ENCODE measurements at places on chromosomes 2 and 18. TPM values are rescaled to one million over a fixed set of nuclear protein-coding genes. Genes with fewer than 3 reads are reported as not detected.

DNA sequence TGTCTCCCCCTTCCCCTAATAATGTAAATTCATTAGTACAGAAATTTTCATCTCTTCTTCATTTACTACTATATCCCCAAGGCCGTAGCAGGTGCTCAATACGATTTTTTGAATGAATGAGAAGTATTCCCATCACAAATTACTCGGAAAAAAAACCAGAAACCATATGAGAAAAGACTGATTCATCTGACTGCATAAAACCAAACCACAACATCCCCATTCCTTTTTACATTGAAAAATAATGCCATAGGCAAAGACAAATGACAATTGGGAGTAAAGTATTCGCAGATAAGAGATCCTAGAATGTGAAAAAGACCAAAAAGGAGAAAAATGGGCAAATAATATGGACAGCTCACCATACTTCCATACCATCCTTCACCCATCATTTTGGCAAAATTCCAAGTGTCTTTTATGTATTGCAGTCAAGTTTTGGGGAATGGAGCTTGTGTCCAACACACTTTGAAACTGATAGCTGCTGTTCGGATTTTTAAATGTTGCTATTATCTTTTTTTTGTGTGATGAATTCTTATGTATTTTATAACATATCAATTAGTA, 1.5 kb downstream of the ZC3H8 start:
- peak; percentile 1 for DNase-seq

The HOXD13 gene
- not detected for total RNA-seq

The DUSP11 gene
- 88.9 TPM for total RNA-seq

GRCh38 chr2:84022810-84023431, 436.2 kb downstream of the SUCLG1 start:
- DNase-seq: peak; percentile 56

- DNase-seq: no peak
Observed at GRCh38 chr18:7116792-7117389, 706 bp downstream of the LAMA1 start.

The MSTN gene
- not detected for total RNA-seq

The C2orf66 gene
- 0.14 TPM for total RNA-seq

GRCh38 chr18:8515142-8515865, 93.9 kb upstream of the RAB12 start:
- DNase-seq: no peak

The FARSB gene
- total RNA-seq: 55.5 TPM

The MREG gene
- total RNA-seq: 23.5 TPM

DNA sequence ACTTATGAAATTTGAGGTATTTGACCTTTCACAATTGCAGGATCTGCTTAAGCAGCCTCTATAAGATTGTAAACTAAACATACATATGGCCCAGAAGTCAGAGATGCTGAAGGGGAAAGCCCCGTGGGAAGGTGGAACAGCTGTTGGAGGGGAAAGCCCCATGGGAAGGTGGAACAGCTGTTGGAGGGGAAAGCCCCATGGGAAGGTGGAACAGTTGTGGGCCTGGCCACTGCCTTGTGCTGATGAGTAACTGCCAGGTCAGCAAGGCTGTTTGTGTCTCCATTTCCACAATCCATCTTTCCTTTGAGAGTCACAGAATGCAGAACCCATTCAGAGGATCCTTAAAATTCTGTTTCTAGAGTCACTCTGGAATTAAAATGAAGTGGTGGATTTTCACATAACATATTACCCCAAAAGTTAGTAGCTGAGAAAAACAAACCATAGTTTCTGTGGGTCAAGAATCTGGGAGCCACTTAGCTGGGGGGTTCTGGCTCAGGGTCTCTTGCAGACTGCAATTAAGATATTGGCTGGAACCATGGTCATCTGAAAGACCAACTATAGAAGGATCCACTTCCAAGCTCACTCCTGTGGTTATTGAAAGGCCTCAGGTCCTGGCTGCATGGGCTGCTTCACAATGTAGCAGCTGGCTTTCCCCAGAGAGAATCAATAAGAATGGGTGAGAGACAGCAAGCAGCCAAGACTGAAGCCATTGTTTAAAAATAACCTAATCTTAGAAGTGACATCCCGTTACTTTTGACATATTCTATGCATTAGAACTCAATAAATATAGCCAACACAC, 86.6 kb upstream of the CAVIN2 start:
- DNase-seq: peak; percentile 69

DNA sequence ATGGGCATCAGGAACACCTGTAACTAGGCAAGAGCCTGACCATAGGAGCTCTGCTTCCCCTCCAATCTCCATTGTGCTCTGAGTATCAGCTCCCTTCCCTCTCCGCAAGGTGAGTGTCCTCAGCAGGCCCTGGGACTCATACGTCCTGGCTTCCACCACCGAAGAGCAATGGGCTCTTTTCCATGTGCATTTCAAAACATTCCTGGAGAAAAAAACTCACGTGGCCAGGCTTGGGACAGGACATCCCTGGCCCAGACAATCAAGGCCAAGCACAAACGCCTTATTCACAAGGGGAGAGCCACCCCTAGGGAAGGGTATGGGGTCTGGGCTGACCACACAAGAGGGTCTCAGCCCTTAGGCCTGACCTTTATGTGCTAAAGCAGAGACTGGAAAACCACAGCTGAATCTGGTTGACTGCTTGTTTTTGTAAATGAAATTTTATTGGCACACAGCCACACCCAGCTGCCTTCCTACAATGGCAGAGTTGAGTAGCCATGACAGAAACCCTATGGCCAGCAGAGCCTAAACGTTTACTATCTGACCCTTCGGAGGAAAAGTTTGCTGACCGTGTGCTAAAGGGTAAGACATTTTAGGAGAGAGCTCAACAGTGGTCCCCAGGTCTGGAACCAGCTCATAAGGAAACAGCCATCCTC, 175.7 kb upstream of the ARL4C start:
- DNase-seq: no peak

- DNase-seq: peak; percentile 48
Observed at GRCh38 chr2:38301969-38302702, 74.9 kb downstream of the ATL2 start.

The CHRND gene
- total RNA-seq: not detected

GRCh38 chr2:120711694-120712093, 24.0 kb upstream of the GLI2 start:
- DNase-seq: no peak

The FAP gene
- 3.0 TPM for total RNA-seq

DNA sequence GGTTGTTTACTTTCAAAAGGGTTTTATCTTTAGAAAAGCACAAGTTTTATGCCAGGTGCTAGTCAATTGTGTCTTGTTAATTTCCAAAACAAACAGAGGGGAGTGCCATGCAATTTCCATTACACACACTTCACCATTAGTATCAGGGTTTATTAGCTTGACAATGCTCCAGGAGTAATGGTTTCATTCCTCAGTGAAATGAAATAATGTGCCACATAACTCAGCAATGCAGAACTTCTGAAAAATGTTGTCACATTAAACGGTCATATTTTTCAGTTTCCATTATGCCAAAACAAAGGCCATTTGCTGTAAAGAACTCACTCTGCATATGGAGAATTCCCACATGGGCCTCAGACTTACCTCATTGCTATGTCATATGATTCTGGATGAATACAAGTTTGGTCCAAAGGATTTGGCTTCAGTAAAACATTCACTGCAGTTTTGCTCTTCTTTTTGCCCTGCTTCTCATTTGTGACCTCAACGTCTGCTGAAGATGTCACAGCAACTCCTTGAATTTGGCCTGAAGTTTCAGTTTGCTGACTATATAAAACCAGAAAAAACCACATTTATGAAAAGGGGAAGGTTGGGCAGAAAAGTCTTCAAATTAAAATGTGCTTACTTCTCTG, 198.2 kb downstream of the SRBD1 start:
- DNase-seq: no peak

DNA sequence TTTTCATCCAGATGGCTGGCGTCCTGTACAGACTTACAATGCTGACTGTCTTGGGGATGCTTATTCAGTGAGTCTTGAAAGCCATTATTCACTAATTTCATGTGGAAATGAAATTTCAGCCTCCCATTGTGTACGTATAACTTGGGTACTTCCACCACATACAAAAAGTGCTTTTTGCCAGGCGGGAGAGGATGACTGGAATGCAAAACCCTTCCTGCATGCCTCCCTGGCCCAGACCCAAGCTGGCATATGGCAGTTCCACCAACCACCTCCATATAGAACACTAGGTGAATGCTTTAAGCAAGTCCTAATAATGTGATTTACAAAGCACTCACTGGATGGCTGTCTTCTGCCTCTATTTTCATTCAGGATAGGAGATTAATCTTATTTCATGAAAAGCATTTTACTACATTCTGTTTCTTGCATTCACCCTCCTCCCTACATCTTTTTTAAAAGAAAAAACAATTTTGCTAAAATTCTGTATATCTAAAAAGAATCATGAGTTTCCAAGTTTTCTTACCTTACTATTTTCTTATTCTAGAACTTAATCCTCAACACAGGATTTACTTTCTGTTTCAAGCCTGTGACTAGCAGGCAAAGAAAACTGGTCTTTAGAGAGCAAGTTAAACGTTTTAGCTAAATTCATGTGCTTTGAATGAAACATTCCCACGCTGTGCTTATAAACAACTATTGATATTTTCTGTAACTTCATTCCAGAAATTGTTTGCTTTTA, 327.6 kb downstream of the NCKAP5 start:
- DNase-seq: no peak

- DNase-seq: no peak
Observed at GRCh38 chr2:237500681-237501424, 13.8 kb downstream of the MLPH start.

- no peak for DNase-seq
Observed at GRCh38 chr2:201450954-201451291, 335 bp downstream of the TRAK2 start.

The SESTD1 gene
- 23.2 TPM for total RNA-seq

The DOK1 gene
- total RNA-seq: 4.3 TPM

The ASXL3 gene
- total RNA-seq: not detected

The IL36RN gene
- total RNA-seq: 0.88 TPM

GRCh38 chr2:70124983-70125480, 37.8 kb downstream of the PCBP1 start:
- DNase-seq: no peak

The TEX44 gene
- not detected for total RNA-seq

The SLC11A1 gene
- total RNA-seq: 1.0 TPM

The CDH20 gene
- total RNA-seq: not detected

The FHOD3 gene
- total RNA-seq: 12.7 TPM

The CYP1B1 gene
- 0.25 TPM for total RNA-seq

DNA sequence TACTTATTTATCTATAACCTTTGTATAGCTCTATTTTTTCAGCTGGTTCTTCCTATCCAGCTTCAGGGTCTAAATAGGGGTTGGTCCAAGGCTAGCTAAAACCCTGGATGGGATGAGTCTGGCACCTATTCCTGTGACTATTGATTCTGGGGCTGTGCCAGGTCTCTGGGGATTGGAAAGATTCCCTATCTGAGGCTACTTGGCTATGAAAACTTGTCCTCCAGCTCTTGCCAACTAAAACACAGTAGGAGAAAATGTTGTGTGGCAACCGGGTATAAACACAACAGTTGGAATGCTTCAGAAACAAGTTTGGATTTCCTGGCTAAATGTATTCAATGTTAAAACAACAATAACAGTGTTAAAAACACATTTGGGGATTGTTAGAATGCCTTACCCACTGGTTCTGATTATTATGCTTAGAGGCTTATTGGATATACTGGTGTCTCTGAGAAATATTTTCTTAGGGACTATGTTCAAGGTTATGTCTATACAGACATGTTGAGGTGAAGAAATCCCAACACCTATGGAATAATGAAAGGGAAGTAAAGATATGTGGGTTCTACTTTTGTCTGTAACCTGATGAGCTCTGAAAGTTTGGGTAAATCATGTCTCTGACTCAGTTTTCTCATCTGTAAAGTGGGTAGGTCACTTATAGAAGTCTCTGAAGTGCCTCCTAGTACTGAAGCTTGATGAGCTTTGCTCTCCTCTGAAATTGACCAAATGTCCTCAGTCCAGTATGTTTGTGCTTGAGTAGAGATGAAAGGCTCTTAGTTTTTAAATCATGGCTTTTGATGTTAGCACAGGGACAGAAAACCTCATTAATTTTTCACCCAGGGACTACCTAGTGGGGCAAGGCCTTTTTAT, 460.7 kb downstream of the MTX2 start:
- DNase-seq: no peak

DNA sequence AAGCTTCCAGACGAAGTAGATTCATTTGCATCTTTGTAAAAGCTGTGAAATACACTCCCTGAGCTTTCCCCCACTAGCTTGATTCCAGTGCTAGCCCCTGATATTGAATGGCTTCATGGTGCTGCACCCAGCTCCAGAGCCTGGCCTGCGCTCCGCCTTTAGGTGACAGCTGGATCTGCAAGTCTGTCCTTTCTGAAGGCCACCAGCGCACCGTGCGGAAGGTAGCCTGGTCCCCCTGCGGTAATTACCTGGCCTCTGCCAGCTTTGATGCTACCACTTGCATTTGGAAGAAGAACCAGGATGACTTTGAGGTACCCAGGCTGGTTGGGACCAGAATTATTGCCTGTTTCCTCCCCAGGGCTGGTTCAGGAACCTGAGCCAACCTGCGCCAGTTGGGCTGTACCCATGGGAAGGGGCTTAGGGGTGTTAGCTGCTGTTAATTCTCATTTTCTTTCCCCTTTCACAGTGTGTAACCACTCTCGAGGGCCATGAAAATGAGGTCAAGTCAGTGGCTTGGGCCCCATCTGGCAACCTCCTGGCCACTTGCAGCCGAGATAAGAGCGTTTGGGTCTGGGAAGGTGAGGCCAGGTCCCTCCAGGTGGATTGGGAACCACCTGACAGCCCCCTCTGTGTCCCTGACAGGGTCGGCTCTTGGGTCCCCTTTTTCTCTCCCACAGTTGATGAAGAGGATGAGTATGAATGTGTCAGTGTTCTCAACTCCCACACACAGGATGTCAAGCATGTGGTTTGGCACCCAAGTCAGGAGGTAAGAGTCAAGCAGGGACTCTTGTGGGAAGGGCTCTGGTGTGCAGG, 1.3 kb downstream of the CIAO1 start:
- peak; percentile 2 for DNase-seq

GRCh38 chr2:190664240-190664639, 15.4 kb downstream of the NAB1 start:
- peak; percentile 32 for DNase-seq

GRCh38 chr2:176137906-176138305, 8.4 kb downstream of the HOXD8 start:
- DNase-seq: no peak

The KIAA2012 gene
- not detected for total RNA-seq

All from foreskin keratinocyte (primary cell).